HFFc6 (cell line): ENCODE measurements at places on chromosomes 12 and 14. TPM values are rescaled to one million over a fixed set of nuclear protein-coding genes. Genes with fewer than 3 reads are reported as not detected.
A peak's percentile ranks its signal among the peaks of the same experiment; 100 is the strongest.

DNA sequence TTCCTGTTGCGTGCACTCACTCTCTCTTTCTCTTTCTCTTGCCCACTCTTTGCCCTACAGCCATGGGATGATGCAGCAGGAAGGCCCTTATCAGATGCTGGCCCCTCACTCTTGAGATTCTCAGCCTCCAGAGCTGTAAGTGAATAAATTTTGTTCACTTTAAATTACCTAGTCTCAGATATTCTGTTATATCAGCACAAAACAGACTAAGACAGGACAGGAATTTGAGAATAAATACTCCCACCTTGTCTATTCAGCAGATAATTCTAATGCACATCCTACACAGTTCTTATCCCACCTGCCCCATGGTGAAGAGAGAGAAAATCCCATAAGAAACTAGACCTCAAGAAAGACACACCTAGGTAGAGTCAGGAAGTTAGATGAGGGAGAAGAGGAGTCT, 25.8 kb upstream of the G2E3 start:
- no peak overlapping the region for H3K4me3 ChIP-seq
- DNase-seq, result no peak
- H3K27ac ChIP-seq, result no peak overlapping the region
- no peaks in the 10 kb centered on the region for H3K4me1 ChIP-seq

DNA sequence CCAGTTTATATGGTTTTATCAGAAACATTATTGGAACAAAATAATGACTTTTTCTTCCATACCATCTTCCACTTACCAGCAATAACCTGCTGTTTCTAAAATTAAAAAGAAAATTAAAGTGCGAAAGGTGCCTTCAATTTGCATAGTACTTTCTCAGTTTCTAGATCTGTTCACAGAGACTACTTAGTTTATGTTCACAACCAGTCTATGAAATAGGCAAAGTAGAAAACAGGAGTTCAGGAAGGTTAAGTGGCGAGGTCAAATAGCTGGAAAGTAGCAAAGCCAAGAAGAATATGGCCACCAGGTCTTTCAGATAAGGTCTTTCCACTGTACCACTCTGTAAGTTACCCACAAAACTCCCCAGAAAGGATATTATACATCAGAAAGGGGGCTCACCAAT, 63.3 kb downstream of the BMP4 start:
- H3K36me3 ChIP-seq, result no peaks in the 10 kb centered on the region
- H3K4me1 ChIP-seq, result peaks cover 55% of the 10 kb centered on the region
- DNase-seq, result no peak
- no peak overlapping the region for H3K27ac ChIP-seq
- no peaks in the 10 kb centered on the region; the same call in 1 of the 2 replicates for H3K27me3 ChIP-seq

GRCh38 chr12:19039515-19039914, 90.0 kb upstream of the PLEKHA5 start:
- H3K27me3 ChIP-seq, result no peaks in the 10 kb centered on the region
- H3K4me3 ChIP-seq, result no peak overlapping the region
- no peak for DNase-seq
- peaks cover 21% of the 10 kb centered on the region for H3K4me1 ChIP-seq
- no peak overlapping the region for H3K27ac ChIP-seq
- H3K36me3 ChIP-seq, result no peaks in the 10 kb centered on the region

DNA sequence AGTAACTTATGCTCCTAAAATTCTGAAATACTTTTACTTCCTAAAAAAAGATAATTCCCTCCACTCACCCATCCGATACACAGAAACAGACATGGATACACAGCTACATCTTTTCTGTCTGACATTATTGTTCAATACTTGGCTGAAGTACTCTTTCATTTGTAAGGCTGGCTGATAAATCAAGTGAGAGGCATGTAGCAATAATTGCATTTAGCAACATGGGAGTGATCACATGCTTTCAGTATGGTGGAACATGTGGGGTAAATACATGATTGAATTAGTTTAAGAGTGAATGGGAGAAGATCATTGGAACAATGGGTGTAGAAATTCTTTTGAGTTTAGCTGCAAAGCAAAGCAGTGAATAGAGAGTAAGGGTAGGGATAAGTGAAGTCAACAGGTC, 25.6 kb downstream of the PTPRQ start:
- no peak overlapping the region for H3K27ac ChIP-seq
- no peaks in the 10 kb centered on the region for H3K27me3 ChIP-seq
- no peak overlapping the region for H3K4me3 ChIP-seq

DNA sequence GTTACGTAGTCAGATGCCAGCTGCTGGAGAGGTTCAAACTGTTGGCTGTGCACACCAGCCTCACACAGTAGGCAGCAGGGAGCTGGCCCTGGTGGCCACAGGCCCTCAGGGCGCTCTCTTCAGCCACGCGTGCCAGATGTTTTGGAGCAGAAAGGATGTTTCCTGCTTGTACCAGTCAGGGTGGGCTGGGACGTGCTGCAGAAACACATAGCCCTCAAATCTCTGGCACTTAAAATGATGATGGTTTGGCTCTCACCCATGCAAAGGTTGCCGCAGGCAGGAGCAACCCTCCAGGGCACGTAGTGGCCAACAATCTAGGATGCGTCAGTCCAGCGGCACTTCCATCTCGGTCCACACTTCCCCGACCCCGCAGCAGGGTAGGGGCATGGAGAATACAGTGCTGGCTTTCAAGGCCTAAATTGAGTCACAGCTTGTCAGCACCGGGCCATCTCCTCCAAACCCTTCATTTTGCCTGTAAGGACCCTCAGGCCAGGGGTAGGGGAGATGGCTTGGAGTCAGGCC, 1.7 kb upstream of the FAM181A start:
- no peak overlapping the region for H3K4me3 ChIP-seq
- H3K27me3 ChIP-seq, result peaks cover 22% of the 10 kb centered on the region

DNA sequence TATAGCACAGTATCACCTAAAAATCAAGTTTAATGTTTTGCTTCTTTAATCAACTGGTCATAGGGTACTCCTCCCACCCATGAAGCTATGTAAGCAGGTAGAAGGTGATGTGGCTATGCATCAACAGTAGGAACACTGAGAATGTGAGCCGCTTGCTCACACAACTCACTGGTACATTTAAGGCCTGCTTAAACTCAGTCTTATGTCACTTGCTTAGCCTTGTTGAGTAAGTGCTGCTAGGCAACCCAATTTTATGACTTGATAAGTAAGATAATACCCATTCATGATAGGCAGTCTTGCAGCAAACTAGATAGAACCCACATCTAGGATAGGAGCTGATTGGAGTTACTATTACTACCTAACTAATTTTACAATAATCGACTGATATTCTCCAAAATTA, 70.0 kb upstream of the BMP4 start:
- H3K4me3 ChIP-seq, result no peak overlapping the region
- no peaks in the 10 kb centered on the region for H3K4me1 ChIP-seq
- H3K27ac ChIP-seq, result no peak overlapping the region
- DNase-seq, result no peak

- H3K27ac ChIP-seq, result no peak overlapping the region
- no peaks in the 10 kb centered on the region for H3K36me3 ChIP-seq
- no peak for DNase-seq
- no peak overlapping the region for H3K4me3 ChIP-seq
- peaks cover 4% of the 10 kb centered on the region for H3K27me3 ChIP-seq
Observed at GRCh38 chr12:110597885-110598284, 14.8 kb upstream of the PPTC7 start.

DNA sequence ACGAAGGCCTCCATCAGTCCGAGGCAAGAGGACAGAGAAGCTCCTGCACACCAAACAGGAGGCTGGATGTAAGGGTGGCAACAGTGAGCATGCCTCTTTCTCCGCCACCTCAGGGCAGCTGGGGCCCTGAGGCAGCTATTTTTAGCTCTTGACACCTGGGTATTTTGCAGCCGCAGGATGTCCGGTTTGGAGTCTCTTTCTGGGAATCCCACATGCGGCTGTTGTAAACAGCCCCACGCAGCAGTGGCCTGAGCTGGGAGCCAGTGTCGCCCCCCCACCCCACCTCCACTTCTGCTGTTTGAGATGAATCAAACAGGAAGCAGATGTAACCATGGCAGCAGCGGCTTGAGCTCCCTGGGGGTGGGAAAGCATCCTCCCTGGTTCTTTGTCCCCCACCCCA, 11.7 kb downstream of the HDAC7 start:
- peak; percentile 28 for DNase-seq
- H3K27ac ChIP-seq, result peak overlapping the region; percentile 96
- H3K36me3 ChIP-seq, result peaks cover 10% of the 10 kb centered on the region

ATXN3 gene
- 18.5 to 22.2 TPM (median 22.2 TPM) in 3 replicates for total RNA-seq

HOXC10 gene
- total RNA-seq, result 0.20 to 1.3 TPM in 2 of 3 replicates, not detected in the other

RASSF9 gene
- total RNA-seq, result 0.05 TPM in 2 of 3 replicates, not detected in the other

PCED1B gene
- total RNA-seq, result 4.0 to 7.2 TPM (median 4.9 TPM) in 3 replicates

PPFIA2 gene
- total RNA-seq, result not detected in 3 replicates

ASCL1 gene
- not detected in 3 replicates for total RNA-seq

PTPRR gene
- 0.39 to 1.1 TPM (median 0.88 TPM) in 3 replicates for total RNA-seq

SALL2 gene
- 1.1 and 2.5 TPM in 2 replicates for total RNA-seq

CD4 gene
- total RNA-seq, result 0.11 TPM in 1 of 2 replicates, not detected in the other

SIX1 gene
- 4.8 to 5.5 TPM (median 5.3 TPM) in 3 replicates for total RNA-seq

P3H3 gene
- 91.9 to 100 TPM (median 100 TPM) in 3 replicates for total RNA-seq
